ENCODE measurements at places on chromosomes 3 and 15.
A peak's percentile ranks its signal among the peaks of the same experiment; 100 is the strongest.

- no peak for DNase-seq
Observed at GRCh38 chr3:23811919-23812318, 6.2 kb downstream of the UBE2E1 start.

GRCh38 chr3:71671216-71671845, 53.9 kb downstream of the EIF4E3 start:
- no peak for DNase-seq

DNA sequence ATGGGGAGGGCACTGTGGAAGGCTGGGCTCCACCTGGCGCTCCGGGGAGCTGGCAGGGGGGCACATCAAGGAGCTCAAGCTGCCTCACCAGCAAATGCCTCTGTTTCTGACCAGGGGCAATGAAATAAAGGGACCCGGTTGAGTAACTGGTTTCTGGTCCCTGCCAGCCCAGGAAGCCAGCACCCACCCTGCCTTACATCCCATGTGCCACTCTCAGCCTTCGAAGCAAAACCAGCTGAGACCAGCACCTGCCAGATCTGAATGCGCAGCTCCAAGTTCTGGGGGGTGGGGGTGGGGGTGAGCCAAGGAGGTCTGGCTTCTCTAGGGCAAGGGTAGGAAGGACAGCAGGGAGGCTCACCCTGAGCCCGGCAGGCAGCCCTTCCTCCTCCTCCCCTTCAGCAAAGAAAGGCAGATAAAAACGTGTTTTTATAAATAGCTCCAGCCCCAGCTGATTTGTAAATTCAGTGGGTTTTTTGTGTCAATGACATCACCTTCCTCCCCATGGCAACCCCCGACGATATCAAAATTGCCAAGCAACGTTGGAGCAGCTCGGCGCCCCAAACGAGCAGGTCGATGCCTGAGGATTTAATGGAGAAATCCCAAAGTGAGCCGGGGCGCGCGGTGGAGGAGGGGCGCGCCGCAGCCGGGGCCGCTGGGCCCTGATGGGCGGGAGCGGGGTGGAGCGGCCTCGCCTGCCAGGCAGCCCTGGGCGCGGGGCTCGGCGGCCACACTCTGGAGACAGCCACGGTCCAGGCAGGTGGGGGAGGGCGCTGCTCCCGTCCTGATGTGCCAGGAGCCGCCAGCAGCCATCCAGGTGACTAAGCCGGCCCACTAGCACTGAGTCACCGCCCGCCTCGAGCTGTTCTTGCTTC, at the start of gene PAK6:
PAK6 (plus strand) TSS at position 532 of the 872 bp plus-strand sequence. CDS start 25,723 bp downstream, outside the sequence.
- DNase-seq, result no peak

DNA sequence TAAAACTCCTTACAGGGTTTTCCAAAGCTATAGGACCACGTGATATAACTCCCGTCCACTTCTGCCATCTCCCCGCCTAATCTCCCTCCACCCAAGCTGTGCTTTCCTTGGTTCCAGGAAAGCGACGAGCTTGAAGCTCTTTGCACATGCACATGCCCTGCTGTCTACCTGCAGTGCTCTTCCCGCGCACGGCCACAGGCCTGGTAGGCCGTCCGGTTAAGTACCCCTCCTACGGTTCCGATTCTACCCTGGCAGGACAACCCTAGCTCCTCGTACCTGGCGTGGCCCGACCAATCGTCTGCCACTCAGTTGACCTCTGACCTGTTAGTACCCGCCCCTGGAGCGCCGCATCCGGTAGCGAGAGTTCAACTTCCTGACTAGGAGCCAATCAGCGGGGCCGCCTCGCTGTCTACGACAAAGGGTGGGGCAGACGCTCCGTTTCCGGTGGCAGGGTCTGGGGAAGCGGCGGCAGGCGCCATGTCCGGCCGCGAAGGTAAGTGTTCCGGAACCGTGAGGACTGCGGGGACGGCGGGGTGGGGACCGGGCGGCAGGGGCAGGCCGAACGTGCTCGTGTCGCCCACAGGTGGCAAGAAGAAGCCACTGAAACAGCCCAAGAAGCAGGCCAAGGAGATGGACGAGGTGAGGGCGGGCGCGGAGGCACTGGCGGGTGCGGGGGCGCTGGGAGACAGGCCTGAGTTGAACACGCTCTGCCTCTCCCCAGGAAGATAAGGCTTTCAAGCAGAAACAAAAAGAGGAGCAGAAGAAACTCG, at the start of the genes CCDC51 and TMA7:
CCDC51 (minus strand) TSS at position 300 of the 770 bp plus-strand sequence. CDS start 4,991 bp downstream, outside the sequence.
TMA7 (plus strand) TSS at position 438 of the 770 bp plus-strand sequence; CDS start at position 478, 40 bp downstream.
- DNase-seq, result peak; percentile 98

GRCh38 chr15:75661100-75661755, 13.5 kb downstream of the SNX33 start:
- no peak for DNase-seq

- DNase-seq, result no peak
Observed at GRCh38 chr3:119018690-119019463, 15.8 kb downstream of the IGSF11 start.

- no peak for DNase-seq
Observed at GRCh38 chr3:51813539-51813938, 34.5 kb upstream of the IQCF6 start.

DNA sequence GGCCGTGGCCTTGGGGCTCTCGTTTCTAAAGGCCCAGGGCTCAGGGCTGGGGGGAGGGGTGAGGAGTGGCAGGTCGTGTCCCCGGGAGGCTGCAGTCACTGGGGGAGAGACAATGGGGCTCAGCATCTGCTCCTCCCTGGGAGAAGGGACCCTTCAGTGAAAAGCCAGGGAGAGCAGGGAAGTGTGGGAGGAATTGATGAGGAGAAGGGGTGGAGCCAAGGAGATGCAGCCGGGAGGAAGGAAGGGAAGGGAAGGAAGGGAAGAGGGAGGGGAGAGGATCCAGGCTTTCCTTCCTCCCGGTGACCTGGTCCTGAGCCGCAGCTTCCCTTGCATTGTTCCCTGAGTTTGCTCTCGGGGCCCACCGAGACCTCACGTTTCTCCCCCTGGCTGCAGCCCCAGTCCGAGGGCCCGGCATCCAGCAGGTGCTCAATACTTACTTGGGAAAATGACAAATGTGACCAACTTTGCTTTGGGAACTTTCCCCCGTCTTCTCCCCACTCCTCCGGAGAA, 1.4 kb upstream of the ZNF710 start:
- no peak for DNase-seq

- DNase-seq, result no peak
Observed at GRCh38 chr3:190070622-190071347, 49.9 kb downstream of the P3H2 start.

DNA sequence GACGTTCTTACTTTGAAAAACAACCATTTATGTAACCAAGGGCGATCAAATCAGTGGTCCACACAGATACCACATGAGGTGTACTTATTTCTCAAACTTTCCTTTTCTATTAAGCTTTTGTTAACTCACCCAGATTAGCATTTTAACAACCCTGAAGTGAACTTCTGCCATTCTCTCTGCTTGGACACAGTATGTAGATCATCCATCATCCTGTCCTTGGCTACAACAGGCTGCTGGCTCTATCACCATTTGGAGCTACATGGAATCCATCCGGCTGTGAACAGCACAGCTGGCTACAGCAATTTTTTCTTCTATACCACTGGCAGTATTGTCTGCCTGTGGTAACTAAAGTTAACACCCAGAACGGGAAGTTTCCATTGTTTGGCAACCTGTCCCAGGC, 4.4 kb downstream of the SEMA6D start:
- no peak for DNase-seq

DNA sequence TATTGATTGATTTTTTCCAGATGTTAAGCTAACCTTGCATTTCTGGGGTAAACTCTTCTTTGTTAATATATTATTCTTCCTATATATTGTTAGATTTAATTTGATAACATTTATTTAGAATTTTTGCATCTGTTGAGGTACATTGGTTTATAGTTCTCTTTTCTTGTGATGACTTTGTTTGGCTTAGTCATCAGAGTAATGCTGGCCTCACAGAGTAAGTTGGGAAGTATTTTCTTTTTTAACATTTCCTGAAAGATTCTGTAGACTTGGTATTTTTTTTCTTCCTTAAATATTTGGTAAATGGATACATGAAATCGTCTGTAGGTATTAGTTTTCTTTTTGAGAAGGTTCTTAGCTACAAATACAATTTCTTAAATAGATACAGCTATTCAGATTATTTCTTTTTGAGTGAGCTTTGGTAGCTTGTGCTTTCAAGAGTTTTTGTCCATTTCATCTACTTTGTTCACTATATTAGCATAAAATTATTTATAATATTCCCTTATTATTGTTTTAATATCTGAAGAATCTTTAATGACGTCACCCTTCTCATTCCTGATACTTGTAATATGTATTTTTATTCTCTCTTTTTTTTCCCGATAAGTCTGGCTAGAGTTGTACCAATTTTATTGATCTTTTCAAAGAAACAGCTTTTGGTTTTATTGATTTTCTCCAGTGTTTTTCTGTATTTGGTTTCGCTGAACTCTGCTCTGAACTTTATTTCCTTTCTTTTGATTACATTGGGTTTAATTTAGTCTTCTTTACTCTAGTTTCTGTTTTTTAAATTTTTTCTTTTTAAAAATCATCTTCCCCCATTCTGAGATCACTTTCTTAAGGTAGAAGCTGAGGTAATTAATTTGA, 6.5 kb upstream of the HPS3 start:
- no peak for DNase-seq
